ENCODE measurements at places on chromosomes 6 and 20.

DNA sequence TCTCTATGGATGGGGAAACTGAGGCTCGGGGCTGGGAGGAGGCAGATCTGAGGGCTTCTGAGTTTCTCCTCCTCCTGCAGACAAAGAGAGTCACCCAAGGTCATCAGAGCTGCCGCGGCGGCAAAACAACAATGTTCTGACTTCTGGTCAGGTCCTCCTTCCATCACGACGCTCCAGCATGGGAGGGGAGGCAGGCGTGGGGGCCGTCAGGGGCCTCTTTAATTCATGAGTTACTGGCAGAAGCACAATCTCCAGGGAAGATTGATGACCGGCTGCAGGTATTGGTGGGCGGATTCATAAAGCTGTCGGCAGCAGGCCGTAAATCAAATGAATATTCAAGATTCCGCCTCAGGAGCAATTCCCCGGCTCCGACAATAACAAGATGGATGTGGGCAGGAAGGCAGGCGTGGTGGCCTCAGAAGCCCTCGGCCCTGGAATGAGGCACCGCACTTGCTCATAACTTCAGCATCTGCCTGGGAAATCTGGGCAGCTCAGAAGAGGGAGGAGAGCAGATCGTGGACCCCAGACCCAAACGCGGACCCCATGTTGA, 19.1 kb downstream of the PCK1 start:
- DNase-seq = no peak

- DNase-seq = no peak
Observed at GRCh38 chr6:5205877-5206850, 54.6 kb downstream of the LYRM4 start.

GRCh38 chr20:59940956-59941294, 736 bp downstream of the FAM217B start:
- DNase-seq = no peak

- DNase-seq = no peak
Observed at GRCh38 chr6:31358302-31358701, 1.3 kb upstream of the HLA-B start.

DNA sequence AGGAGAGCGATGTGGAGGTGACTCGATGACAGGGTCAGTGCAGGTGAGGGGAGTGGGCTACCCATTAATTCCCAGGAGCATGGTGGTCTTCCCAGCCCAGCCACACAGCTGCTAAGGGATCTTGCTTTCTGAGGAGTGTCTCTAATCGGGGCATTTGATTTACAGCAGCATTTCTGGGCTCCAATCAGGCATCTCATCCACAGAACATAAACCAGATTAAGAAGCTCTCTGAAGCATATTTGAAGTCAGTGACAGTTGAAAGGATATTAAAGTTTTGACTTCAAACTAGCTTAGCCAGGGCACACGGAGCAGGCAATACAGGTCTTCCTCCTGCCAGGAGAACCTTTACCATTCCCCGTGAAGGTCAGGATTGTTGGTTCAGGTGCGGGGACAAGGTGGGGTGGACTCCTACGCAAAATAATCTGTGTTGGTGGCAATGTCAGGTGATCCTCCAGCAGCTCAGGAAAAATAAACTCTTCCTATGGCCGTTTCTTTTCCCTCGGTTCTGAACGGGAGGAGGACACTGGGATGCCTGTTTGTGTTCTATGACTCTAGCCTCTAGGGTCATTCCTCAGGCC, 39.9 kb upstream of the ZNF831 start:
- no peak for DNase-seq

GRCh38 chr20:21702553-21703470, 2.7 kb upstream of the PAX1 start:
- no peak for DNase-seq

- DNase-seq = no peak
Observed at GRCh38 chr20:64000906-64001305, 20.0 kb downstream of the PRPF6 start.

DNA sequence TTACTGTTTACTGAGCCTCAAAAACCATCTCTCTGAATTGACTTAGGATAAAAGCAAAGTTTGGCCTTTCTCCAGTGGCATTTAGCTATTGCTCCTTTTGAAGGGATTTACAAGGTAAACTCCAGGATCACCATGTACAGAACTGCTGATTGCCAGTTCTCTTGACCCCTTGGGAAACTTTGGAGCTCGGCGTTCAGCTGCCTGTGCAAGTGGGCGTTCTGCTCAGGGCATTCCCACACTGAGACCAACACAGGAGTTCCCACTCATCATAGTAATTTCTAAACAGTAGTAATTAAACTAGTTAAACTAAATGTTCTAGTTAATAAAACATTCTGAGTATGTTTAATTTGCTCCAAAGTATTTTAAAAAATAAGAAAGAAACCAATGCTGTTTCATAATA, 14.9 kb downstream of the KCNQ5 start:
- DNase-seq = no peak

DNA sequence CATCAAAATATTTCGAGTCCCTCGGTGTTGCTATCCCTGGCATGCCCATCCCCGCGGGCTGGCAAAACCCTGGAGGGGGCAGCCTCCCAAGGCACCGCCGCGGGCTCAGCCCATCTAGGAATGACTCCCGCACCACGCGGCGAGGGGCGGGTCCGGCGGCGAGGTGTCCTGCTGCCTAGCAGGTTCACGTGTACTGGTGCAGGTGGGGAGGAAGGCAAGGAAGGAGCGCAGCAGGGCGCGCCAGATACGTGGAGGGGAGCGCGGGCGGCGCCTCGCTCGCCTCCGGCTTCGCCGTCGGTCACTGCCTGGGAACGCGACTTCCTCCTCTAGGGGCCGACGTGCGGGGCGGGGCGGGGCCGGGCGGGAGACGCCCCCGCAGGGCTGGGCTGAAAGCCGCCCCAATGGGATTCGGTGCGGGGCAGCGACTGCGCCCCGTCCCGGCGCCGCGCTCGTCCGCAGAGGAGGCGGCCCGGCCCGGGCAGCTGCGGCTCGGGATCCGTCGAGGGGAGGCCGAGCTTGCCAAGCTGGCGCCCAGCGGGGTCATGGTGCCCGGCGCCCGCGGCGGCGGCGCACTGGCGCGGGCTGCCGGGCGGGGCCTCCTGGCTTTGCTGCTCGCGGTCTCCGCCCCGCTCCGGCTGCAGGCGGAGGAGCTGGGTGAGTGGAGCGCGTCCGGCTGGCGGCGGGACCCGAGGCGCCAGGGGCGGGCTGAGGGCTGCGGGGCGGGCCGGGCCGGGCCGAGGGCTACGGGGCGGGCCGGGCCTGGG, at the start of gene DCBLD1:
DCBLD1 (plus strand) TSS at position 435 of the 764 bp plus-strand sequence; CDS start at position 543, 108 bp downstream.
- DNase-seq = peak; percentile 58

Measured in cortex of kidney (tissue), 1 donor.